ENCODE measurements at places on chromosomes 11 and 22.

GRCh38 chr11:123505546-123506299 lies 75.7 kb downstream of the GRAMD1B start:
- DNase-seq = no peak

DNA sequence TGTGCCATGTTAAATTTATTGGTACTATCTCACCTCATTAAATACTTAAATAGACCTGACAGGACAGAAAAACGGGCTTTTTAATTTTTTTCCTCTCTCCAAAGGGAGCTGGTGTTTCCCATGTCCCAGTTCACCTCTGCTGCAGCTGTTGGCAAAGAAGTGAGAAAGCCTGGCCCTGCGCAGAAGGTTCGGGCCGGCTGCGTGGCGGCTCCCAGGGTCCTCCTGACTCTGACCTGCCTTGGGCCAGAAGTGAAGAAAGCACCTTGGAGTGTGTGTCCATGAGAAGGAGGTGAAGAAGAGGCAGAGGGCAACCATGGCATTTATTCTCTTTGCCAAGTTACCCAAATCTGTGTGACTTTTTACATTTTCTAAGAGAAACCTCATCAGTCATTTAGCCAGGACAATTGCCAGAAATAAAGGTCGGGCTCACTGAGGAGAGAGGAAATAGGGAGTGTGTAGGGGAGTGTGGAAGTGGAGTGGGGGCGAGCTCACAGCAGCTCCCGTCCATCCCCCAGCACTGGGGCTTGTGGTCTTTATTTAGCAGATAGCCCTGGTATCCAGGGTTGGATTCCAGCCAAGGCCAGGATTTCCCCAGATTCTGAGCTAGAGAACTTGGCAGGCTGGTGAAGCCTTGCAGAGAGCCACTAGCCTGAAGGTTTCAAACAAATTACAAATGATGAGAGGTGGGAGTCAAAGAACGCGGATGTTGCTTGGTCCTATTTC lies 102.4 kb upstream of the CADM1 start:
- DNase-seq = no peak

DNA sequence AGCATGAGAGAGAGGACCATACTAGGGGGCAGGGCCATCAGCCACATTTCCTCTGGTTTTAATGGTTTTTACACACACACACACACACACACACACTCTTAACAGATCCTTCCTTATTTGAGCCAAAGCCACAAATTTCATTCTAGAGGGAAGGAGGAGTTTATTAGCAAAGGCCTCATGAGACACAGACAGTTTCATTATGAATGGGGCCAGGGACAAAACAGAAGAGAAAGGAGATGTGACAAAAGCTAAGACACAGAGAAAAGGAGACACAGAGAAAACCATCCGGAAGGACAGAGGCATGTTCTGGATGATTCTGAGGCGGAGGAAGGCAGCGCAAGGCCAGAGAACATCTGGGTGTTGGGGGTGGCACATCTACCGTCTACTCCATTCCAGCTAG lies 32.2 kb upstream of the ARFGAP3 start:
- DNase-seq = no peak

- DNase-seq = no peak
Measured at GRCh38 chr22:21921184-21921721, 31.4 kb downstream of the PPM1F start.

DNA sequence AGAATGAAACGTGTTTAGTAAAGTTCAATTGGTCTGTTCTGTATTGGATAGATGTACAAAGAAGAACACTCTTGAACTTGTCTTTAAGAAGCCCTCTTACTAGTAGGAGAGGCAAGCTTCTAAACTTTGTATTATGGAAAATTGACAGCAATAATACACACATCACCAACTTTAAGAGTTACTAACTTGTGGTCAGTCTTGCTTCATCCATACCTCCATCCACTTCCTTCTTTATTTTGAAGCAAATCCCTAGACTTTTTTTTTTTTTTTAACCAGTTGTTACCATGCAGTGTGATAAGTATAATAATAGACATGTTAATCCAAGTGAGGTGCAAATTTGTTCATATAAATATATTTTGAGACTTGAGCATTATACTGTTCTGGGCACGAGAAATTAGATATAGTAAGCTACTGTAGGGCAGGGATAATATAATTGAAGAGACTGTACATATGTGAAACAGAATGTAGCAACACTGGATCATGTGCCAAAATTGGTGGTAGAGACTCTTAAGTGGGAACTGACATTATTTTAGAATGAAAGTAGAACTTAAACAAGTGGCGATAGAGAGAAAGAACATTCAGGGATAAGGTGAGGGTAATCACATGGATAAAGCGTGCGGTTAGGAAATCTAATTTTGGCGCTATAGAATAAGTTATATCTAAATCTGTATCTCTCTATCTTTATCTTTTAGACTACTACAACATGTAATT lies 6.5 kb downstream of the FAR1 start:
- no peak for DNase-seq

GRCh38 chr11:32511926-32512325 lies 71.7 kb upstream of the EIF3M start:
- DNase-seq = no peak
